ENCODE measurements at places on chromosomes 1 and 21.

DNA sequence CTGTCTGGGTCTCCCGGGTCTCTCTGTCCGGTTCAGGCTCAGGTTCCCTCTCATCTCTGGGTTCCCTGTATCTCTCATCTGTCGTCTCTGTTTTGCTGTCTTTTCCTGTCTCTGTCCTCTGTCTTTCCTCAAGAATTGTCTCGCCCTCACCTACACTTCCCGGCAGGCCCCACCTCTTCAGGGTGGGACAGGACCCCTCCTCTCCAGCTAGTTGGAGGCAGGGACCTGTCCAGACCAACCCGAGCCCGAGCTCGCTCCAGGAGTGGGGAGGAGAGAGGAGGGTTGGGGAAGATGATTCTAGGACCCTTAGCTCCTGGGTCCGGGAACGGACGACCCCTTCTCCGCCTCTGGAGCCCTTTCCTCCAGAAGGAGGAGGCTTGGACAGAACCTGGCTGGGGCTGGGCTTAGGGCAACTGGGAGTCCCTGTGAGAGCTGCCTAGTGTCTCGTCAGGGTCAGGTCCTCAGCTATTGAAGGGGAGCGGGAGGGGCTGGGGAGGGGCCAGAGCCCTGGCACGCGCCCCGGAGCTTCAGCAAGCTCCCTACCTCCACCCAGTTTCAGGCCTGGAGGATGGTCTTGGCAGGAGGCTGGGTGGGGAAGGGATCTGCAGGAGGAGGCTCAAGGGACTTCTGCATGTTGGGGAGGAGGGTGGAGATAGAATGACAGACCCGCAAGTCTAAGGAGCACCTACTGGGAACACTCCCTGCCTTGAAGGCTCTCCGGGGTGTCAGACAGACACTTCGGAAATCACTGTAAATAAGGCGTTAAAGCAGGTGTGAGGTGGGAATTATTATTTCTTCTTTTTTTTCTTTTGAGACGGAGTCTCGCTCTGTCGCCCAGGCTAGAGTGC is 26.3 kb upstream of the EPB41 start:
- no peak for DNase-seq

GRCh38 chr1:30816211-30817076 is 58.9 kb upstream of the LAPTM5 start:
- no peak for DNase-seq

GRCh38 chr1:31396633-31397351 is 16.2 kb upstream of the SERINC2 start:
- no peak for DNase-seq

- no peak for DNase-seq
These were observed 221.9 kb upstream of the SAMSN1 start for GRCh38 chr21:14768042-14768441.

DNA sequence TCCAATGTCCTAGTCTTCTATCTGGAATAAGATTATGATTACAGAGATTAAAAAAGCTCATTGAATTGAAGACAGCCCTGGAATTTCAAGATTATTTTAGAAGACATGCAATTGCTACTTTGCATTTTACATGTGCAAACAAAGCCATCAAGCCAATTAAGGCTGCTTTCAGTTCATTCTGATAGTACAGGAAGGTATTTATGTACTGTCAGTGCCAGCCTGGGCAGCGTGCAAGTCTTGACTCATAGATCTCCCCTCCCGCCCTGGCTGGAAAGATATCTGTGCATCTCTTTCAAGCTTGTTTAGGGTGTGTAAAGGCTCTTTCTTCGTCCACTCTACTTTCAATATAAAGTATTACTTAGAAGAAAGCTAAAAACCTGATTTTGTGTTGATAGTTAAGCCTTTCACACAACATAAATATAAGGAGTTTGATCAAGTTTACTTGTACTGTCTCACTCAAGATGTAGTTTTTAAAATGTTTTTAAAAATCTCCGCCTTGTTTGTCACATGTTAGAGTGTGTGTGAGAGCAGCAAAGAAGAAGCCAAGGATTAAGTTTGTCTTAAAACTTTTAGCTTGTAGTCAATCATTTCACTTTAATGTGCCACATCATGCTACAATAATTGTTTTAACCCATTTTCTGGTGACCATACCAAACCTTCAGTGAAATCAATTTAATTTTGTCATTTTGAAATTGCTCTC is 13.6 kb upstream of the LYPLAL1 start:
- no peak for DNase-seq

DNA sequence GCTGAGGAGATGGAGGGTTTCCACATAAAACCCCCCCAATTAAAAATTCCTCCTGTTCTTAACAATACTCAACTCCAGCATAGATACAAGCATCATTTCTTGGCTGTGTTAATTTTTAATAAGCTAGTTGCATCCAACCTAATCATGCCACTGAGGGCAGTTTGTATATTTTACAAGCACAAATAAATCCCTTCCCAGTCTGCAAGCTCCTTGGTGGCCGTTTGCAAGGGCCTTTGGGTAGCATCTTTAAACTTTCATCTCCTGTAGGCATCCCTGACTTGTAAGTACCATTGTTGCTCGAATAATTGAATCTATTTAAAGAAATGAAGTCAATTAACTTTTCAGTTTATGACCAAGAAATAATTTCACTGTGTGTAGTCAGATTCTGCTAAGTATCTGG is 103.5 kb upstream of the AJAP1 start:
- no peak for DNase-seq

- no peak for DNase-seq
These were observed 871.5 kb upstream of the TMPRSS15 start for GRCh38 chr21:19275065-19275464.

GRCh38 chr1:19610282-19610981 is 33.7 kb upstream of the NBL1 start:
- DNase-seq = no peak

- no peak for DNase-seq
These were observed 51.9 kb downstream of the DHX9 start for GRCh38 chr1:182890927-182891610.

DNA sequence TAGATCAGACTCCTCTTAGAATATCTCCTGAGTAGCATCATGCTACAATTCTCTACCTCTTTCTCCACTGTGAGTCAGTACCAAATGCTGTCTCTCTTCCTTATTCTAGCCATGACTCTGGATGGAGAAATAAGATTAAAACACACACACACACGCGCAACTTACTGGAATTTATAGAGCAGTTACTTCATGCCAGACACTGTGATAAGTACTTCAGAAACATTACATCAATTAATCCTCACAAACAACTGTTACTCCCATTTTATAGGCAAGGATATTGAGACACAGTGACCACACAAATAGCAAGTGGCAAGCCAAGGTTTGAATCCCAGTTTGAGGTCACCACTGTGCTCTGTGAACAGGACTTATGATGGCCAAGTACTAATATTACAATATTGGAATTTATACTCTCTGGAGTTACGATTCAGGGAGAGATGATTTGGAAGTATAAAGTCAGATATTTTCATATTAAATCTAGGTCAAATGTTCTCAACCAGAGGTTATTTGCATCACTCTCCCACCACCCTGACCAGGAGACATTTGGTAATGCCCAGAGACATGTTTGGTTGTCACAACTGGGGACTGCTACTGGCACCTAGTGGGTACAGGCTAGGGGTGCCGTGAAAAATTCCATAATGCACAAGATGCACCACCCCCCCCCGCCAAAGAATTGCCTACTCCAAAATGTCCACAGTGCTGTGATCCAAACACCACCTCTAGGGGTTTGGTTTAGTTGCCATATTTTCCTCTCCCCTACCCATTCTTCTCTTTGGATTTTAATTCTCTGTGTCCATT is 221.6 kb downstream of the LTN1 start:
- DNase-seq = no peak

DNA sequence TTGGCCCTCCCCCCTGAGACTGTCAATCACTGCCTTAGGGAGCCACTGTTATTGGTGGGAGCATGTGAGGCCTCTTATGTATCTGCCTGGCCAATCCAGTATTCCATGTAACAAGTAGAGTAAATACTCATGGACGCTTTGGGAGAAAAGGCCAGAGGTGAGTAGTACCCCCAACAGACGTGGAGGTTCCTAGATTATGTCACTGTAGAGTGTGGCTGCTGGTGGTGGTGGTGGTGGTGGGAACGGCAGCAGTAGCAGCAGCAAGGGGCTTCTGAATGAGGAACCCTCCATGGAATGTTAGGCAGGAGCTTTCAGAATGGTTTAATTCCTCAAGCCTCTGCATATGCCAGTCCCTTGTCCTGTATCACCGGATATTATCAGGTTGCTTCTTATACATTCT is 118.5 kb downstream of the UCK2 start:
- DNase-seq = no peak

GRCh38 chr1:157399343-157399983 is 152.9 kb downstream of the FCRL5 start:
- DNase-seq = no peak

GRCh38 chr1:189513091-189513490 is 964.6 kb downstream of the BRINP3 start:
- no peak for DNase-seq

GRCh38 chr1:78126506-78126905 is 80.7 kb downstream of the GIPC2 start:
- no peak for DNase-seq

DNA sequence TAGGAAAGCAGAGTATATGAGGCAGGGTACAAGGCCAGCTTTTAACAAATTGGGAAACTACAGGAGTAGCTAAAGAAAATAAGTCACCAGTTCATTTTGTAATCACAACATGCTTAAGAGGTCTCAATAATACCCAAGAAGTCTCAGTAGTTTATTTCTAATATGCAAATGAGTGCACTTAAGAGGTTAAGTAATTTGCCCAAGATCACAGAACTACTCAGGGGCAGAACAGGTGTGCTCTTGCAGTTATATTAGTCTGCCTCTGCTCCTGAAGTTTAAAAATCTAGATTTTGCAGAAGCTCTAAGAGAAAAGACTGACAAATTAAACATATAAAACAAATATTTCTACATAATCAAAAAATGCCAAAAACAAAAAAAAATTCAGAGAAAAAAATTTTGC is 6.9 kb downstream of the EPS15 start:
- no peak for DNase-seq

- DNase-seq = no peak
These were observed 255.4 kb upstream of the IRF2BP2 start for GRCh38 chr1:234865171-234866006.

- no peak for DNase-seq
These were observed 235.3 kb upstream of the KCNK2 start for GRCh38 chr1:214847071-214847810.

DNA sequence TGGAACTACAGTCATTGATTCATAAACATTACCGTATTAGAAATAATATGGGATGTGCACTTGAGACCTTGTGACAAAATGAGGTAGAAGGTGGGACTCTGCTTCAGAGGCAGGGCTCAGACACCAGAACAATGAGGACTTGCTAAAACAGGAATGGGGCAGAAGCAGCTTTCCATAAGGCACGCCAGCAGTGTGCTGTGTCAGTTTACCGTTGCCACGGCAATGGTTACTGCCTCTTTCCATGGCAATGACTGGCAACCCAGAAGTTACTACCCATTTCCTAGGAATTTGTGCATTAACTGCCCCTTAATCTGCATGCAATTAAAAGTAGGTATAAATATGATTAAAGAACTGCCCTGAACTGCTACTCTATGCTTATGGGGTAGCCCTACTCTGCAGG is 169.0 kb downstream of the CHRM3 start:
- DNase-seq = no peak

DNA sequence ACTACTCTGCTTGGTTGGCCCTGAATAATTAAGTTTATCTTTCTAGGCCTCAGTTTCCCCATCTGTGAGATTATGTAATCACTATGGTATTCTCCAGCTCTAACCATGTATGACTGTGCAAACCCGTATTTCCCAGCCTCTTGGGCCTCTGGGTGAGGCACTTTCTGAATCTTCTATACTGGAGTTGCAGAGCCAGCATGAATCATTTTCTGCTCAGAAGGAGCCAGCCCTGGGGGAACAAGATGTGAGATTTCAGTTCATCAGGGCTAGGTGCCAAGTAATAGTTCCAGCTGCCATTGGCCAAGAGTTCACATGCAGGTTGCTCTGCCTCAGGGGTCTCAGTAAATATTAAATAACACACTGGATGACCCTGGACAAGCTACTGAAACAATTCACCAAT is 47.7 kb upstream of the USP24 start:
- DNase-seq = no peak

- DNase-seq = no peak
These were observed 877.7 kb downstream of the MRPL39 start for GRCh38 chr21:24729568-24729967.

DNA sequence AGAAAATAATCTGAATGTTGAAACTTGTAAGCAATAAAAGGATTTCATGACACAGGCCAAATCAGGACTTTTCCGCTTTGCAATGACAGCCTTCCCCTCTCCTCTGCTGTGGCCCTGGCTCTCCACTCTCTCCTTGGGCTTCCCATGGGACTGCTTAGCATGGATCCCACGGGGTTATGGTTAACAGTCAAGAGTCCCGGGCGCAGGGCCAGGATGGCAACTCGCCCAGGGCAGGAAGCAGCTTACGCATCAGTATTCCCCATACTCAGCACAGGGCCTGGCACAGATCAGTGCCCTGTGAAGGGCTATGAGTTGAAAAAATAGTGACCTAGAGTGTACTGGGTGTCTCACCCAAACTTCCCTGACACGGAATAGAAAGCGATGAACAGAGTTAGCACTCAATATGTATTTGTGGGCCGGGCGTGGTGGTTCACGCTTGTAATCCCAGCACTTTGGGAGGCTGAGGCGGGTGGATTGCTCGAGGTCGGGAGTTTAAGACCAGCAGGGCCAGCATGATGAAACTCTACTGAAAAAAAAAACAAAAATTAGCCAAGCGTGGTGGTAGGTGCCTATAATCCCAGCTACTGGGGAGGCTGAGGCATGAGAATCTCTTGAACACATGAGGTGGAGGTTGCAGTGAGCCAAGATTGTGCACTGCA is 29.1 kb upstream of the GRHL3 start:
- DNase-seq = no peak

DNA sequence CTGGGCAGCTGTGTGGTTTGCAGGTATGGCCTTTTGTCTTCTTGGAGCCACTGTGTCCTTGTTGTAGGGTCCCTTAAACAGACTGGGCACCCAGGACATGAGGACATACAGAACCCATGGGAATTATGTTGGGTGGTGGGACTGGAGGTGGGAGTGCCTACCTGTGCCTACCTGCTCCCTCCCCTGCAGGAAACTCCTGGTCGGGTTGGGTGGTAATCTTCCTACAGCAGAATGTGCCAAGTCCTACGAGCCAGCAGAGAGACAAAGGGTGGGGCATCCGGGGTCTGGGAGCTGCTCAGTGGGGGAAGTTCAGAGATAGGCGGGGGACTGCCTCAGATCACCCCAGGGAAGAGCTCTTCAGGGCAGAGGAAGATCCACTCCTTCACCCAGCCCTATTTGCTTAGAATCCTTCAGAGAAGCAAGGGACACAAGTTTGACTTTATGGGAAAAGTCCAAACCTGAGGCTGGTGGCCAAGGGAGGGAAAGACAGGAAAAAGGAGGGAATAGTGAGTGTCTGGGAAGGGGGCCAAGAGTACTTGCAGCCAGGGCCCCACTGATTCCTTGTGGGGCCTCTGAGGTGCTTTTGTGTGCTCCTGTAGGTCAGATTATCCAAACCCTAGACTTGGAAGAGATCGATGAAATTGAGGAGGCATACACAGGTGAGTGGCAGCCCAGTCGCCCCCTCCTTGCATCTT is 58.3 kb downstream of the KIF21B start:
- DNase-seq = no peak

GRCh38 chr21:46413365-46413696 is 45.4 kb upstream of the DIP2A start:
- no peak for DNase-seq

All from effector memory CD4-positive, alpha-beta T cell (primary cell).